CD4-positive, alpha-beta T cell treated with Interleukin-6 at 100 ng/mL for 8 hours (primary cell): ENCODE measurements at places on chromosomes 7 and 10.

DNA sequence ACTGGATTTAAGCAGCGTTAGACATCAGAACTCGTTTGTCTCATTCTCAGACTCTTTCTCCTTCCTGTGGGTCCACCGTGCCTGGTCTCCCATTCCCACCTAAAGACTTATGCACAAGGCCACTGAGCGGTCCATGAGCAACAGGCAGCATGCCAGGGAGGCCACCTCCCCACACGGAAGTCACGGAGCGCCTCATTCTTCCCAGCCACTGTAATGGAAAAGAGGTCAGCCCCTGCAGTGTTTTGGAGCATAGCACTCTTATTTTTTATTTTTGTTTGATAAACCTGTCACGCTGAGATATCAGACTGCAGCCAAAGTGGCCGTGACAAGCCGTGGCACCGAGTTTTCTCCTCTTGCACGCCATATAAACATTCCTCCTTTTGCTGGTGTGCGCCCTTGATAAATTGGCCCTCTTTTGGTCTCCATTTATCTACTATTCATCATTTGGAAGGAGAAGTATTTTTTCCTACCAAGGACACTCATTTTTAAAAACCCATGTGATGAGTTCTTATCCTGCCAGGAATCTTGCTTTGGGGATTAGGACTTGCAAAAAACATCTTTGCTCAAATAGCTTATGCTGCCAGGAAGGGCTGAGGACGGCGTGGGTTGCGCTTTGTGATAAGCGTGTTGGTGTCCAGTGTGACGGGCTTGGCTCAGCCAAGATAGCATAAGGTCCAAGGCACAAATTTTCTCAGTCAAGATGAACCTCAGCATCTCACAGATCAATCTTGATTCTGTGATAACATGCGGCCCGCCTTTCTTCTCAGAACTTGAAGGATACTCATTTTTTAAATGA lies 206.0 kb downstream of the CCDC3 start:
- no peak for DNase-seq

GRCh38 chr10:104622598-104623209 lies 18.4 kb upstream of the SORCS3 start:
- no peak for DNase-seq

DNA sequence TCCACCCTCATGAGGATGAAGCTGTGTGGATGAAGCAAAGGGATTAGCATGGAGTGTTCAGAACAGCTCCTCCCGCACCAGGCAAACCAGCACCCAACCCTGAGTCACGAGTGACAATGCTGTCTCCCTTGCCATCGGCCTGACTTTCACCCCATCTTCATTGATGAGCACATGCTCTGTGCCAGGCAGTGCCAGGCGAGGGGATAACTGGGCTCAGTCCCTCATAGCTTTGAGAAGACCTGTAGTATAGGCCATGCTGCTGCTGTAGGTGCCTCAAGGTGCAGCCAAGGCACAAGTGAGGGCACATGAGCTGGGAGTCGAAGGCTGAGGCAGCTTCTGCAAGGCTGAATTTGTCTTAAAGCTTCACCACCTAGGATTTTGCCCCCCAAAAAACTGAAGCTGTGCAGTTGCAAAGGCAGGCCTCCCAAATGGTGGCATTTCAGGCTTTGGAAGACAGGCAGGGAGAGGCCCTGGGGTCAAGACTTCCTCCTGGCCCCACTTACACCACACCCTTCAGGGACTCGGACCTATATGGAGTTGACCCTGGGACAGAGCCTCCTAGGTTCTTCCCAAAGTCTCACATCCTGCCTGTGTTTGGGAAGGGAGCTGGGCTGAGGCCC lies 54.2 kb upstream of the GDF10 start:
- no peak for DNase-seq

- DNase-seq, result no peak
Measured at GRCh38 chr7:155449008-155449868, 8.7 kb upstream of the EN2 start.

DNA sequence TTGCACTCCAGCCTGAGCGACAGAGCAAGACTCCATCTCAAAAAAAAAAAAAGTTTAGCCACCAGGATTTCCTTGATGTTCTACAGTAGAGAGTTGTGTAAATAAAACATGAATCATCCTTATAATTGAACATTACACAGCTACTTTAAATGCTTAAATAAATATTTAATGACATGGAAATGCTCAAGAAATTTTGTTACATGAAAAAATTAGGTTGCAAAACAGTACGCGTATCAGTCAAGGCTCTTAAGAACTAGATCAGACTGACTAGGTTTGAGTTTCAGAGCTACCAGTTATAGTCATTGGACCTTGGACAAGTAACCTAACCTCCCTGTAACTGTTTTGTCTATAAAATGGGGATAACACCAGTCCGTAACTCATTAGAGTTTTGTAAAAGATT lies 38.7 kb upstream of the GSAP start:
- DNase-seq, result no peak

GRCh38 chr10:119834188-119834587 lies 38.5 kb downstream of the MCMBP start:
- no peak for DNase-seq

DNA sequence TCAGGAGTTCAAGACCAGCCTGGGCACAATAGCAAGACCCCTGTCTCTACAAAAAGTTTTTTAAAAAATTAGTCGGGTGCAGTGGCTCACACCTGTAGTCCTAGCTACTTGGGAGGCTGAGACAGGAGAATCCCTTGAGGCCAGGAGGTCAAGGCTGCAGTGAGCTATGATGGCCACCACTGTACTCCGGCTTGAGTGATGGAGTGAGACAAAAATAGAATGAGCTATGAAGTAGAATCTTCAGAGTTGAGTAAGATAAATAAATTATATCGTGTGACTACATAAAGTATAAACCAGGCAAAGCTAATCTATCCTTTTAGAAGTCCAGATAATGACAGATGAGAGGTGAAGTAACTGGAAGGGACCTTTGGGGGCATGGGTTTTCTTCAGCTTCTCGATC lies 15.3 kb upstream of the MRPS24 start:
- no peak for DNase-seq
